Mesothelial cell of epicardium (in vitro differentiated cells): ENCODE measurements at places on chromosomes 5 and 9.

GRCh38 chr5:37836235-37836591 lies 3.6 kb downstream of the GDNF start:
- no peak for DNase-seq

DNA sequence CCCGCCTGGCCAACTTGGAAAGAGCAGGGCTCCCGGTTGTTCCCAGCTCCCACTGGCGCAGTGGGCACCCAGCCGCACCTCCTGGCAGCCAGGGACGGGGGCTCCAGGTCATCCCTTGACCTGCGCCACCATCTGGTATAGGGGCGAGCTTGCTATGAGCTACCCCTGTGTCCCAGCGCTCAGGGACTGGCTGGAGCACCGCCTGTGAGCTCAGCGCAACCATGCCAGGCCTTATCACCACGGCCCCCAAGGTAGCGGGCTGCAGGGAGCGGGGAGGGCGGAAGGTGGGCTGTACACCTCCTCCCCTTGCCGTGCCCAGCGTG lies 15.4 kb upstream of the RASA1 start:
- DNase-seq = no peak

GRCh38 chr9:32500768-32501167 lies 25.2 kb downstream of the RIGI start:
- no peak for DNase-seq

DNA sequence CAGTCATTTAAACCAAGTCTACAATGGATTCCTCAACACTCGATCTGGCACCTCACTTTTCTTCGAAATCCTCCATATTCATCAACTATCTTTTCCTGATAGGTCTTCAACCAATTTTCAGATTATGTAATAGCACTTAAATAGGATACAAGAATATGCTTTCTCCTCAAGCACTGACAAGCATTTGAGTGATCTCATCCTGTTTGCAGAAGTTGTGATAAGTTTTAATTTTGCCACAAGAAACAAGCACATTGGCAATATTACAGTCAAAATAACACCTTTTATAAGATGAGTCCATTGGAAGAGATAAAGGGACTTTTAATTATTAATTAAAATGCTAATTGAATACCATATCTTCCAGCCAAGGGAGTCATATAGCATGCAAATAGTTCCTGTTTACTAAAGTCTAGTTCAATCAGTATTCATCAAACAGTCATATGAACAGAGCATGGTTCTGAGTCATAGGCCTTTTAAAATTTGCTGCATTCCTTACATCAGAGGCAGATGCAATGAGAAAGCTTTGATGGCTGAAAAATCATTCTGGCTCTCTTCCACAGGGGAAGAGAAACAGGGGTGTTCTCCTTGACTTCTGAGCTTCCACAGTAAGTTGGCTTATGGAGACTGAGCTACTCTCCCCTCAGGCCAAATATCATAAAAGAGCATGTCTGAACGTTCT lies 32.7 kb upstream of the ZCCHC9 start:
- no peak for DNase-seq

- no peak for DNase-seq
Measured at GRCh38 chr5:126437721-126438120, 14.5 kb downstream of the GRAMD2B start.
